ENCODE measurements at places on chromosomes 2 and 18. TPM values are rescaled to one million over a fixed set of nuclear protein-coding genes. Genes with fewer than 3 reads are reported as not detected.

DNA sequence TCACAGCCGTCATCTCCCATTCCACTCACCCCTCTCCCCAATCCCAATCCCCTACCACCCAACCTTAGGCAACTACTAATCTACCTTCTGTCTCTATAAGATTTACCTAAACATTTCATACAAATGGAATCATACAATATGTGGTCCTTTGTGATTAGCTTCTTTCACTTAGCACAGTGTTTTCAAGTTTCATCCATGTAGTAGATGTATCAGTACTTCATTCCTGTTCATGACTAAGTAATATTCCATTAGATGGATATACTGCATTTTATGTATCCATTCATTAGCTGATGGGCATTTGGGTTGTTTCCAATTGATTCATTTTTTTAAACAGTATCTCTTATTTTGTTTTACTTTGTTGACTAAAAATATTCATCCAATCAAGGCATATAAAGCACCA, 109.6 kb downstream of the CDH2 start:
- no peak for DNase-seq

DNA sequence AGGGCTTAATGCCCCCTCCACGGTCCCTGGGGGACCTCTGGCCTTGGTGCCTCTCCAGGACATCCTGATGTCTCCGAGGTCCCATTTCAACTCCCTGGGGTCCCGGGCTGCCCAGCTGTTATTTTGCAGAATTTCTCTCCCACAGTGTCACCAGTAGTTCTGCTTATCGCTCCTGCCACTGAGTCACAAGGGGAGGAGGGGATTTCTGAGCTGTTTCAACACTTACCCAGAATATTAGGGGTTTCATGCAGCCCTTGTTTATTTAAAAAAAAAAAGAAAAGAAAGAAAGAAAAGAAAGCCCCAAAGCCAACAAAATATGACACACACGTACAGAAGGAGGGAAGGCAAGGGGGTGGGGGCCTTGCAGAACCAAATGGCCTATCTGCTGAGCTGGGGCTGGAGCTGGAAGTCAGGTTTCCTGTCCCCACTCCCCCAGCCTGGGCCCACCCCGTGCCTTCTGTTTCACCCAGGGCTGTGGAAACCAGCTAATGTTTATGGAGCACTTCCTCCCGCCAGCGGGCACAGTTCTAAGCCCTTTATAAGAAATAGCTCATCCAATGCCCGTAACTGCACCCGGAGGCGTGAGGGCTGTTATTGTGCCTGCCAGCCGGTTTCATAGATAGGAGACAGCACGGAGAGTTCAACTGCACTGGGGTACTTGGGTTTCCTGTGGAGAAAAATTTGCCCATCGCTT, 8.4 kb upstream of the ARID5A start:
- no peak for DNase-seq

- no peak for DNase-seq
These were observed 90.9 kb downstream of the CCDC138 start for GRCh38 chr2:108877506-108877905.

- DNase-seq: peak; percentile 99
These were observed at the start of gene VPS4B for GRCh38 chr18:63422087-63422863. Gene VPS4B, minus strand, starts transcription at chr18:63422476. Its CDS starts 217 bp downstream, at chr18:63422259.

GRCh38 chr2:8462899-8463648, 218.8 kb upstream of the ID2 start:
- DNase-seq: no peak

- no peak for DNase-seq
These were observed 2.9 kb downstream of the ALKAL2 start for GRCh38 chr2:284896-285492.

DNA sequence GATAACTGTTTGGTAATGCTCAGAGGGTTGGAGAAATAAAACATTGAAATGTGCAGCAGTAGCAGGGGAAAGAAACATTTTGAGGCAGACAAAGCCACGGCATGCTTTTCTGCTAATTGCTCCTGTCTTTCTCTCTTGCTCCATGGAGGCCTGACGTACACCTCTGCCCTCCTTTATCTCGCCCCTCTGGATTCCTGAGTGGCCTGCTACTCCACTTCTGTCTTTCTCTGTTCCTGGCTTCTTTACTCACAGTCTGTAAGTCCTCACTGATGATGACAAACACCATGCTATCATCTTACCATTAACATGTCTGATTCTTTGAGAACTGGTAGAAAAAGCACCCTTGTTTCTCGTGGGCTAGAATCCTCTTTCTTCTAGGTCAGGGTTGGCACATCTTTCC, 392.9 kb downstream of the MEIS1 start:
- no peak for DNase-seq

- DNase-seq: no peak
These were observed 69.9 kb downstream of the ODC1 start for GRCh38 chr2:10378189-10378588.

The ASXL2 gene
- 22.4 TPM for total RNA-seq

The CYBRD1 gene
- total RNA-seq: 8.2 TPM

The TBC1D8 gene
- total RNA-seq: 39.5 TPM
